Upper lobe of left lung (tissue), 6 donors: ENCODE measurements at places on chromosomes 1 and 21. TPM values are rescaled to one million over a fixed set of nuclear protein-coding genes. Genes with fewer than 3 reads are reported as not detected.

Gene RXFP4
- not detected for total RNA-seq

DNA sequence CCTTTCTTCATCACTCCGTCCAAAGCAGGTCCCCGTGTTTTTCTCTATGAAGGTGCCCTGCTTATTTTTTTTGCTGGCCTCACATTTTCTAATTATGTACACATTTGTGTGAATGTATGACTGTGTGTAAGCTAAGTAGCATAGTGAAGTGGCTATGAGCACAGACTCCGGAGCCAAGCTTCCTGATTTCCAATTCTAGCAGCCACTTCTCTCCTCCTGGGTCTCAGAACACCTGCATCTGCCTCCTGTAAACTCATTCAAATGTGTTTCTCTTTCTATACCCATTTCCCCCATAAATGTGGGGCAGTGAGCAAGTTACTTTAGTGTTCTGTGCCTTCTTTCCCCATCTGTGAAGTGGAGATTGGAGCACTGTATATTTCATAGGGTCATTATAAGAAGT, 2.1 kb downstream of the SLAMF6 start:
- DNase-seq, result no peak

DNA sequence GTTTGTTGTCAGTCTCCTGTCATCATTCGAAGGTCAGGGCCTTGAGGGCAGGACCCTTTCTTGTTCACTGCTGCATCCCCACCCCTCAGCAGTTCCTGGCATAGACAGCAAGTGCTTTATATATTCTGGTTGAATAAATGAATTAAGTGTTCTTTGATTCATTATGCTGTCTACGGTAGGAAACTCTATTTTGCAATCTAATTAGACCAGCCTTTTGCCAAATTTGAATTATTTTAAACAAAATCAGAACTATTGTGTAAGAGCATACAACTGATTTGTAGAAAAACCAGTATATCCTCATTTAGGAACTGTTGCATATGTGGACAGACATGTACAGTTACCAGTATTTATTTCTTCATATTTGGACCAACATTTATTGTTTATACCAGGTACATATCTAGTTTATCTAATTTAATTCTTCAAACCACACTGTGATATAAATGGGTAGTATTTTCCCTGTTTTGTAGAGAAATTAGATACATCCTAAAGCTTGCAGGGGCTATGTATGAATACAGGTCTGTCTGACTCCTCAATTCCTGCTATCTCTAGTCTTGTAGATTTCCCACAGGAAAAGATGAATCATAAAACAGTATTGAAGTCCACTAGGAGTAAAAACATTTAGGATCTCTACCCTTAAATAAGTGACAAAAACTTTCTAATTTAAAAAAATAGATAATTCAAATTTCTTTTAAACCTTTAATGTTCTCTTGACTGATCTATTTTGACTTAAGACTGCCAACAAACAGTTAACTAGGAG, 10.4 kb downstream of the MGST3 start:
- no peak for DNase-seq

DNA sequence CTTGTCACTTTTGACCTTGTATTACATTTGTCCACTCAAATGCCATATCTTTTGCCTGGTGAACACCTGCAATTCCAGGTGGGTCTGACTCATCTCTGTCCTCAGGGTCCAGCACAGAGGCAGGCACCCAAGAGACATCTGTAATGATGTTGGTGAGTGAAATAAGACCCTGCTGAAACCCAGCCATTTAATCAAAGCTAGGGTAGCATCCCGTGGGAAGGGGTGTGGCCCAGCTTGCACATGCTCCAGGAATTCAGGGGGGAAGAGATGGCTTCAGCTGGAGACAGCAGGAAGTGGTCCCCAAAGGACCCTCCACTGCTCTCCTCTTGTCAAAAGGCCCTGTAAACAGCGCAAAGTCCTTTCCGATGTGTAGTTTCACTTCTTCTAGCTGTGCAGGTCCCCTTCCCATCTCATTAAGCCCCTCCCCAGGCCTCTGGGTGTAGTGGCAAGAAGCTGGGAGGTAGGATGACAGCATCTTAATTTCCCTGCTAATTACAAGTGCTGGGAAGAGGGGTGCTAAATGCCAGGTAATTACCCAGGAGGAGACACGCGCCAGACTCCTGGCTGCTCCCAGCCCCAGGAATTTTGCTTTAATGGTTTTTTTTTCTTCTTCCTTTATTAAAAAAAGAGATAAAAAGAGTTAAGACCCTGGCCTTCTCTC, 54.4 kb upstream of the TRABD2B start:
- DNase-seq, result no peak

- DNase-seq, result no peak
These were observed 549.7 kb downstream of the SMYD3 start for GRCh38 chr1:245957427-245957826.

DNA sequence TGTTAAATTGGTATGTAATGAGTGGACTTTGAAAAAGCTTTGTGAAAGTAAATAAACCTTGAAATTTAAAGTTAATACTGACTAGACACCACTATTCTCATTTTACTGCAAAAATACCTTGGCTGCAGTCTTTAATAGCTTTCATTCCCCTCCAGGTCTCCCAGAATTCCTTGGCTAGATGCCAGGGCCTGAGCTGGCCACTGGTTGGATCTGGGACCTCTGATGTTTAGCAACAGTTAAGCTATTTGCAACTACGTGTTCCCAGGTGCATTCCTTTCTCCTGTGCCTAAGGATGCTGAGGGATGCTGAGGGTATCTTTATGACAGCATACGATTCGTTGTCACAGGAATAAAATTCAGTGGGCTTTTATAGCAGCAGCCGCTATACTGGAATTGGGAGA, 938.7 kb downstream of the TTLL7 start:
- DNase-seq, result no peak

DNA sequence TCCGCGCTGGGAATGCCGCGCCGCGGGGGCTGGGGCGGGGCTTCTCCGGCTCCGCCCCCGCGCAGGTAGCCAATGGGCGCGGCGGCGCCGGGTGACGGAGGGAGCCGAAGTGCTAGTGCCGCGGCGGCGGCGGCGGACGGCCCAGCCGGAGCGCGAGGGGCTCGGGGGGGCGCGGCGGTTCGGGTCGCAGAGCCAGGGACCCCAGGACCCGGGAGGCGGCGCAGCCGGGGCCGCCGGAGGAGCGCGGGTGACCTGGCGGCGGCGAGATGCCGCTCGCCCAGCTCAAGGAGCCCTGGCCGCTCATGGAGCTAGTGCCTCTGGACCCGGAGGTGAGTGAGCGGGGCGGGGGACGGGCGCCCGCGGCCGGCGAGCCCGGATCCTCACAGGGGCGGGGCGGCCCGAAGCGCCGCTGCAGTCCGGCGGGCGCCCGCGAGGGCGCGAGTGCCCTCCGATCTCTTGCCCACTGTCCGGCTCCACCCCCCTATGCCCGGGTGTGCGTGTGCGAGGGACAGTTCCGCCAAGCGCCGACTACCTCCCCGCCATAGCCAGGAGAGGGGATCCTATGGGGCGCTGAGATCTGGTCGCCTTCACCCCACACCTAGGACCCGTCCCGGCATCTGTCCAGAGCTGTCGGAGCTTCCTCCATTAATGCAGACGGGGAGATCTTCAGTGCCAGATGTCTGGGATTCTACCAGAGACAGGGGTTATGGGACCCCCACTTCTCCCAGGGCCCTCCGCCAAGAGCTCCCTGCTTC, at the start of gene RPS6KA1:
Gene RPS6KA1 (plus strand): TSS at position 107 of the 755 bp plus-strand sequence. CDS start 160 bp downstream, at position 267.
- peak; percentile 84 for DNase-seq

DNA sequence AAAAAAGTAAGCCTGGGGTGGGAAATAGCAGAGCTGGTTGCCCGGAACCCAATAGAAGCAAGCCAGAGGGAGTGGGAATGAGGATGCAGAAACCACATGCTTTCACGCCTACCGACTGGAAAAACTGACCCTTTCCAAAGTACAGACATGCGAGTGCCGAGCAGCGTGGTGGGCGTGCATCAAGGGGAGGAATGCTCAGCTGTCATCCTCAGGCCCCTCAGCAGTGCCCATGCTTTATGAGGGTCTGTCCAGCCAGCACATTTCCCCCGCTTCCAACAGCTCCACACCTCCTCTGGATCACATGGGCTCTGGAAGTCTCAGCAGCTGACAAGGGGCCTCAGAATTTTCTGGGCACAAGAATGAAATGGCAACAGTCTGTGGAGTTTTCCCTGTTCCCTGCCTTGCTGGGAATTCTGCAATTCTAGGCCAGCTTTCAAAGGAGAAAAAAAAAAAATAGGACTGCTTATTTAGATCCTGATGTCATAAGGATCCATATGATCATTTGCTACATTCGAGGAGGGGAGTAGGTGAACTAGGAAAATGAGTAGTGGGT, 19.1 kb upstream of the IKBKE start:
- DNase-seq, result no peak

- DNase-seq, result peak; percentile 93
These were observed 10.5 kb downstream of the PDZK1IP1 start for GRCh38 chr1:47179017-47179987.

DNA sequence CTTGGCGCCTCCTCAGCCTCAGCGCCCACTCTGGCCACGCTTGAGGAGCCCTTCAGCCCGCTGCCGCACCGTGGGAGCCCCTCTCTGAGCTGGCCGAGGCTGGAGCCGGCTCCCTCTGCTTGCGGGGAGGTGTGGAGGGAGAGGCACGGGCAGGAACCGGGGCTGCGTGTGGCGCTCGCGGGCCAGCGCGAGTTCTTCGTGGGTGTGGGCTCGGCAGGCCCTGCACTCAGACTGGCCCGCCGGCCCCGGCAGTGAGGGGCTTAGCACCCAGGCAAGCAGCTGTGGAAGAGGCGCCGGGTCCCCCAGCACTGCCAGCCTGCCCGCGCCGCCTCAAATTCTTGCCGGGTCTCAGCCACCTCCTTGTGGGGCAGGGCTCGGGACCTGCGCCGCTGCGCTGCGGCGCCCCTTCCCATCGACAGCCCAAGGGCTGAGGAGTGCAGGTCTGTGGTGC, 61.4 kb downstream of the SLC16A1 start:
- DNase-seq, result peak; percentile 77

DNA sequence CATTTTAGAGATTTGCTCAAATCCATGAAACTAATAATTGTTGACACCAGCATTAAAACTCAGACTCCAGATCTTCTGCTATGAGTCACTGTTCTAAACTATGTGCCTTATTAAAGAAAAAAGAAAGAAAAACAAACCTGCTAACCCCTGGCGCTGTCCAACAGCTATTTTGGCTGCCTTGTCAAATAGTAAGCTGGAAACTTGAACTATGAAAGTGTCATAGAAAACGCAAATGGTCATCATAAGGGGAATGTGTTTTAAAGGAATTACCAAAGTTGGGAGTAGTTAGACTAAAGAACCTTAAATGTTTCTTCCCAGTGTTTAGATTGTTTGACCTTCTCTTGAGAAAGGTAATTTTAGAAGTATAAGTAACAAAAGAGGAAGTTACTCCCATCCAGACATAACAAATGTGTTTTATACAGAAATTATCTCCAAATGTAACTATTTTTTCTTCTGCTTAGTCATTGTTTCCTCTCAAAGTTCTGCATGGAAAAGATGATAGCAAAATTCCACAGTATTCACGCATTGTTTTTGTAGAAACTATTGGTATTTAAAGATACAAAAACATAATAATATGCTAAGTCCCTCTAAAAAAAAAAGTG, 272.4 kb downstream of the TPR start:
- no peak for DNase-seq
